ENCODE measurements at places on chromosomes 11 and 22. TPM values are rescaled to one million over a fixed set of nuclear protein-coding genes. Genes with fewer than 3 reads are reported as not detected.

Gene AQP11
- polyA plus RNA-seq = 2.7 TPM

DNA sequence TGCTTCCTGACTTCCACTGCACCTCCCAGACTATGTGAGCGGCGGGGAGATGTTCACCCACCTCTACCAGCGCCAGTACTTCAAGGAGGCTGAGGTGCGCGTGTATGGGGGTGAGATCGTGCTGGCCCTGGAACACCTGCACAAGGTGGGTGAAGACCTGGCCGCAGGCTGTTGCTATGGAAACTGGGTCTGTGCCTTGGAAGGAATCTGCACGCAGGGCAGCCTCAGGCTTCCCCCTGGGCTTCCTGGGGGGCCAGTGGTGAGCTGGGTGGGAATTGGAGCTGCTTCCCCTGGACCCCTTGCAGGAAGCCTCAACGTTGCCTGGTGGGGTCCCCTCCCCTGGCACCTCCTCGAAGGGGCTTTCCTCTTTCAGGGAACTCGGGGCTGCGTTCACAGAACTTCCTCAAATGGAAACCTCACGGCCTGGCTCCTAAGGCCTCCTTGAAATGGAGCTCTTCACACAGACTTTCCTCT, 1.5 kb downstream of the RPS6KA4 start:
- H3K4me1 ChIP-seq = peaks cover 17% of the 10 kb centered on the region
- H3K4me3 ChIP-seq = no peak overlapping the region
- H3K27me3 ChIP-seq = no peaks in the 10 kb centered on the region
- no peak overlapping the region for H3K27ac ChIP-seq

Gene BARX2
- polyA plus RNA-seq = 0.32 TPM

- DNase-seq = no peak
- H3K4me3 ChIP-seq = no peak overlapping the region
- H3K27ac ChIP-seq = no peak overlapping the region
- H3K27me3 ChIP-seq = no peaks in the 10 kb centered on the region
- peaks cover 5% of the 10 kb centered on the region for H3K4me1 ChIP-seq
Observed at GRCh38 chr11:126146454-126147192, 64.8 kb downstream of the RPUSD4 start.

DNA sequence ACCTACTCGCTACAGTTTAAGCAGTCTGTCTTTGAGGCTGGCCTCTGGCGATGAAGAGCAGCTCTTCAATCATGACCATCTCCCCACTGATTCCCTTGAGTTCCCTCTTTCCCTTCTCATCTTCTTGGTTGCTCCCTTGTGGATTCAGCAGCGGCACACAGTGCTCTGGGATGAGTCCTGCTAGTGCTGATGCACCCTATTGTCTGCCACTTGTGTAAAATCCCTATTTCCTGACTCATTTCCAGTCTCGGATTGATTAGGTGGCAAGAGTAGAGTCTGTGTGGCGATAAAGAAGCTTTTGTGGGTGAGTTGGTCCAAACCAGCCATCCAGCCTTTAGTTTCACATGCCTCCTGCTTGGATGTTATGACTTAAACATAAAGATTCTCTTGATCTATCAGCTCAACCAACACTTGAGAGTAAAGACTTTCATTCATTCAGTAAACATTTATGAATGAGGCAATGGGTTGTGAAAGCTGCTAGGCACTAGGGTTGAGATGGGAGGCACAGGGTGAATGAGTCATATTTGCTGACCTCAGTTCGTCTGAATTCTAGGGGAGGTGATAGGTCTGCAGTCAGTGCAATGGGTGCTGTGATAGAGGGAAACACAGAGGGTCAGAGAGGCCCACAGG, 219.4 kb upstream of the RAG2 start:
- H3K4me1 ChIP-seq = no peaks in the 10 kb centered on the region
- peak; percentile 6 for DNase-seq
- no peaks in the 10 kb centered on the region for H3K36me3 ChIP-seq
- H3K4me3 ChIP-seq = no peak overlapping the region

Gene PDE3B
- polyA plus RNA-seq = 6.4 TPM

- H3K27ac ChIP-seq = no peak overlapping the region
- no peaks in the 10 kb centered on the region for H3K27me3 ChIP-seq
Observed at GRCh38 chr11:78428773-78429172, 11.2 kb upstream of the GAB2 start.

- H3K36me3 ChIP-seq = no peaks in the 10 kb centered on the region
- H3K4me1 ChIP-seq = peaks cover 12% of the 10 kb centered on the region
- DNase-seq = no peak
- H3K27me3 ChIP-seq = no peaks in the 10 kb centered on the region
- no peak overlapping the region for H3K4me3 ChIP-seq
- no peak overlapping the region for H3K27ac ChIP-seq
Observed at GRCh38 chr22:43831561-43832392, 19.7 kb upstream of the EFCAB6 start.

Gene OR8K3
- polyA plus RNA-seq = not detected

DNA sequence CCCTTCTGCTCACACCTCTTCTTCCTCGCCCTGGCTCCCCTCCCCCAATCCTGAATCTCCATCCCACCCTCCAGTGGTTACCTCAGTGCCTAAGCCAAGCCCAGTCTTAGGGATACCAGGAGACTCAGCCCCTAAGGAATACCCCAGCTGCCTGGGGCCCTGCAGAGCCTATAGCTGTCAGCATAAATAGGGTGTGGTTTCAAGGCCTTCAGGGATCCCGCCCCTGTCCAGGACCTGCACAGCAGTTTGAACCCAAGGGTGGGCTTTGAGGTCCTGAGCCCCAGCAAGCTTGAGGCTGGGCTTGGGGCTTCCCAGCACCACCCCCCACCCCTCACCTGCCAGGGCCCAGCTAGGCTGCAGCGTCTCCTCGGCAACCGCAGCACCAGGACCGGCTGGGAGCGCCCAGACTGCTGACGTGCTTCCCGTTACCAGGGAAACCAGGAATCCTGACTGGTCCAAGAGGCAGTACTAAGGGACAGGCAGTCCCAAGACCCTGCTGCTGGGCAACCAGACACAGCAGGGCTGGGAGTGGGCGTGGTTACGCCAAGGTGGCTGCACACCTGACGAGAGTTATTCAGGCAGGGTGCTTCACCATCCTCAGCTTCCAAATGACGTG, 13.7 kb downstream of the APBB1 start:
- no peaks in the 10 kb centered on the region for H3K27me3 ChIP-seq
- no peak overlapping the region for H3K27ac ChIP-seq
- H3K4me3 ChIP-seq = no peak overlapping the region

- peak overlapping the region; percentile 37 for H3K4me3 ChIP-seq
- peaks cover 11% of the 10 kb centered on the region for H3K4me1 ChIP-seq
- H3K27me3 ChIP-seq = no peaks in the 10 kb centered on the region
- H3K27ac ChIP-seq = peak overlapping the region; percentile 6
- no peaks in the 10 kb centered on the region for H3K36me3 ChIP-seq
- no peak for DNase-seq
Observed at GRCh38 chr22:41286639-41287091, 678 bp upstream of the RANGAP1 start.

DNA sequence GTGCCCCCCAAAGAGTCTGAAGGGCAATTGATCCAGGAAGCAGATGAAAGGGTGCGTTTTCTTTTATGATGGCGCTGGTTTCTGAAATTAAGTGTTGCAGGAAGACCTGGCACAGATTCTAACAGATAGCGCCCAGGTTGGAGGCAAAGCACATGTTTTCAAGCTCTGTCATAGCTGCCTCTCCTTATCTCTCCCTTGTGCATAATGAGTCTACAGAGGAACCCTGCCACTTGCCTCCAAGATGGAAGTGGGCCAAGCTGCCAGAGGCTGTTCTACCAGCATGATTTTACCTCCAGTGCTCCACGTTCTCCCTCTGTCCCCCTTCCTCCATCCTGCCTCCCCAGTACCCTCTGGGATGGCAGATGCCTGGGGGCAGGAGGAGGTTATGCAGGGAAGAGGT, 30.0 kb upstream of the TLCD5 start:
- H3K36me3 ChIP-seq = no peaks in the 10 kb centered on the region
- no peak for DNase-seq
- H3K4me1 ChIP-seq = no peaks in the 10 kb centered on the region
- H3K4me3 ChIP-seq = no peak overlapping the region
- H3K27ac ChIP-seq = no peak overlapping the region
- peaks cover 53% of the 10 kb centered on the region for H3K27me3 ChIP-seq

Gene GUCD1
- polyA plus RNA-seq = 68.8 TPM

- H3K27ac ChIP-seq = peak overlapping the region; percentile 89
- H3K27me3 ChIP-seq = peaks cover 10% of the 10 kb centered on the region
- DNase-seq = no peak
- H3K4me3 ChIP-seq = no peak overlapping the region
Observed at GRCh38 chr11:118615282-118615975, 8.0 kb downstream of the PHLDB1 start.

- H3K4me3 ChIP-seq = no peak overlapping the region
- no peak for DNase-seq
- H3K27ac ChIP-seq = no peak overlapping the region
- H3K36me3 ChIP-seq = no peaks in the 10 kb centered on the region
Observed at GRCh38 chr22:20211997-20212753, 55.9 kb downstream of the RTN4R start.

DNA sequence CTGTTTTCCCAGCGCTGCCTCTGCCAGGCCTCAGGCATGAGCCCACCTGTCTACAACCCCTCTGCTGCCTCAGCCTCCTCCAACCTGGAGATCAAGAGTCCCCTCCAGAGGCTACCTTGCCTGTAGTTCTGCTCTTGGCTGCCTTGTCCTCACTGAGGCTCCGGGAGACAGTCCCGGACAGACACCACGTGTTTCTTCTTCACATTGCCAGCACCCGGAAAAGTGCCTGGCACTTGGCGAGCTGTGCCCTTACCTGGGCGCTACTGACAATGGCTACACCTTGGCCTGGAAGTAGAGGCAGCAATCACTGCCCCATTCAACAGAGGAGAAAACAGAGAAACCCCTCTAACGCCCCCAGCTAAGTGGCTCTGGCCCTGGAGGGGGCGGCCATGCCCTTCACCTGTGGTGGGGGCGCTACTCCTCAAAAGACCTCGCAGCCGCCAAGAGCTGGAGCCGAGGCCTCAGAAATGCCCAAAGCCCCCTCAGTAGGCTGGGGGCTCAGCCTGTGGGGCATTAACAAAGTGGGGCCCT, 3.0 kb upstream of the NAP1L4 start:
- no peaks in the 10 kb centered on the region for H3K27me3 ChIP-seq
- H3K36me3 ChIP-seq = no peaks in the 10 kb centered on the region
- H3K27ac ChIP-seq = no peak overlapping the region
- H3K4me3 ChIP-seq = no peak overlapping the region
- H3K4me1 ChIP-seq = peaks cover 6% of the 10 kb centered on the region

- H3K27me3 ChIP-seq = no peaks in the 10 kb centered on the region
- H3K4me3 ChIP-seq = no peak overlapping the region
- no peaks in the 10 kb centered on the region for H3K4me1 ChIP-seq
Observed at GRCh38 chr11:19826606-19827005, 114.0 kb downstream of the NAV2 start.

GRCh38 chr11:72739240-72740059, 12.8 kb downstream of the ARAP1 start:
- H3K4me1 ChIP-seq = peaks cover 77% of the 10 kb centered on the region
- peak overlapping the region; percentile 94 for H3K27ac ChIP-seq
- no peaks in the 10 kb centered on the region for H3K27me3 ChIP-seq
- DNase-seq = no peak
- H3K36me3 ChIP-seq = no peaks in the 10 kb centered on the region
- H3K4me3 ChIP-seq = no peak overlapping the region

Gene PARVA
- polyA plus RNA-seq = 26.4 TPM

Gene MS4A6A
- polyA plus RNA-seq = not detected

GRCh38 chr11:1736447-1736992, 13.9 kb downstream of the IFITM10 start:
- H3K4me3 ChIP-seq = no peak overlapping the region
- H3K36me3 ChIP-seq = no peaks in the 10 kb centered on the region
- no peaks in the 10 kb centered on the region for H3K4me1 ChIP-seq
- H3K27me3 ChIP-seq = peaks cover 27% of the 10 kb centered on the region
- H3K27ac ChIP-seq = no peak overlapping the region

Gene SLC25A18
- polyA plus RNA-seq = 0.27 TPM

- DNase-seq = no peak
- H3K27ac ChIP-seq = no peak overlapping the region
- no peaks in the 10 kb centered on the region for H3K4me1 ChIP-seq
Observed at GRCh38 chr11:39165021-39165420, 2294.4 kb downstream of the LRRC4C start.

Gene GNG3
- 3.0 TPM for polyA plus RNA-seq

DNA sequence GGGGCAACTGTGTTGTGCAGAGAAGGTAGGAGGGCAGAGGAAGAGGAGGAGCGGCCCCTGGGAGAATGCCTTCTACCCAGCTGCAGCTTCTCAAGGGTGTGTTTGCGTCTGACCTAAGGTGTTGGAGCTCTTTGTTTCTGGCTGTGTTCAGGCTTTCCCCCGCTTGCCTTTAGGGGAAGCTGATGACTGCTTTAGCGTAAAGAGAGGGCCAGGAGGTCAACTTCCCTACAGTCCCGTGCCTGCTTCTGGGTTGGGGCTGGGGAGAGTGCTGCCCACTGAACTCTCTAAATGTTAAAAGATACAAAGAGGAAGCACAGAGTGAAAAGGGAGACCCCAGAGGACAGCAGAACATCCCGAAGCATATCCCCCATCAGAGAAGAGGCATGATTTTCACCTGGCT, 99.2 kb downstream of the PTPRJ start:
- no peaks in the 10 kb centered on the region for H3K27me3 ChIP-seq
- no peak overlapping the region for H3K4me3 ChIP-seq
- no peaks in the 10 kb centered on the region for H3K36me3 ChIP-seq
- no peak for DNase-seq
- no peaks in the 10 kb centered on the region for H3K4me1 ChIP-seq
- no peak overlapping the region for H3K27ac ChIP-seq

DNA sequence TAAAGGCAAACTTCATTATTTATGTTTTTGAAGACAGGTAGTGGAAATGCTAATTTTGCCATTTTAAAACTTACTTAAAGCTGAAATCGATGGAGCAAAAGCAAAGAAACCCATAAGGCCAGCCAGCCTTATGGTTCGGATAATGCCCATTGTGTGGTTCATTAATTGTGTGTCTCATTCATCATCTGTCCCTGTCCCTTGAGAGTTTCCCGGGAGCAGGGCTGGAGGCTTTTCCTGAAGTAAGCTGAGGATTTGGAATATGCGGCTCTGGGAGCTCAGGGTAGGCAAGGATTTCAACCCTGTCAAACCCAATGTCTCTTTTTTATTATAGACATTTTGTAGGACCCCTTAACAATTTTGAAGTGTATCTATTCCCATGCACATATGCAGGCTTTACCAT, 790.0 kb upstream of the KIRREL3 start:
- H3K36me3 ChIP-seq = no peaks in the 10 kb centered on the region
- DNase-seq = no peak
- H3K27me3 ChIP-seq = no peaks in the 10 kb centered on the region
- no peak overlapping the region for H3K27ac ChIP-seq
- H3K4me1 ChIP-seq = no peaks in the 10 kb centered on the region

GRCh38 chr11:111310088-111310487, 11.7 kb downstream of the POU2AF3 start:
- no peak overlapping the region for H3K27ac ChIP-seq
- no peaks in the 10 kb centered on the region for H3K4me1 ChIP-seq
- DNase-seq = no peak
- H3K36me3 ChIP-seq = no peaks in the 10 kb centered on the region
- no peak overlapping the region for H3K4me3 ChIP-seq

Gene MMP12
- polyA plus RNA-seq = not detected

All from cardiac muscle cell (in vitro differentiated cells and primary cell).